ENCODE measurements at places on chromosomes 11 and 22.

DNA sequence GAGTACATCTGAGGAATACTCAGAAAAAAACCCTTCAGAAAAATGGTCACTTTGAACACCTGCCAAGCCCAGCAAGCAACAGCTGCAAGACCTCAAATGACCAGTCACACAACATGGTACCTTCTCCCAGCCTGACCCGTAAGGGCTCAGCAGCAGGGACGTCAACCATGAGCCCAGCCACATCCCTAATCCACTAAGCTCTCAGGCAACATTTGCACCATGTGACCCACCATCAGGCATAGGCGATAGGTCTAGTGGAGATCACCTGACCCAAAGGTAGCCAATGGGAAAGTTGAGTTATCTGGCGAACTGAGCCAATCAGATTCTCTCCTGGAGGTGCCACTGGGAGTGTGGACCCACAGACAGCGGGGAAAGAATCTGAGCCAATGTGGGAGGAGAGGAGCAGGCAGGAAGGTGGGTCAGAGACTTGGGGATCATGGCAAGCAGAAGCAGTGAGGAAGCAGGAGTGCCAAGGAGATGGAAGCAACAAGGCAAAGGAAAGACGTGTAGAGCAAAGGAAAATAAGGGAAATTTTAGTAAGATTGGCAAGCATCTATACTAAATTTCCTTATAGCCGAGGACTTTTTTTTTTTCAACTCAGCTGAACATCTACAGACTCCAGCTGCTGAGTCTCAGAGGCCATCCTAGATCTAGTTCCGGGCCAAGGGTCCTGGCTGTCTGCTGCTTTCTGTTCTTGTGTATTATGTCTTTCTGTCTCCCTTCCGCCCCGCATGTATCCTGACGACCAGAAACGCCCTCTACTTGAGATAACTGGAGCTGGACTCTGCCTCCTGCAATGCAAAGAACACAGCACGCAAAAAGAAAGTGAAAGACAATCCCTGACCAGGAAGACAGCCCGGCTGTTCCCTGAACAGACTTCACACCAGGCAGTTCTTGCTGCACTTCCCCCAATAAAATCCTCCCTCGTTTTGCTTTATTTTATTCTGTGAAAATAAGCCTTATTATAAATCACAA is 11.0 kb upstream of the PLAAT2 start:
- DNase-seq, result no peak

DNA sequence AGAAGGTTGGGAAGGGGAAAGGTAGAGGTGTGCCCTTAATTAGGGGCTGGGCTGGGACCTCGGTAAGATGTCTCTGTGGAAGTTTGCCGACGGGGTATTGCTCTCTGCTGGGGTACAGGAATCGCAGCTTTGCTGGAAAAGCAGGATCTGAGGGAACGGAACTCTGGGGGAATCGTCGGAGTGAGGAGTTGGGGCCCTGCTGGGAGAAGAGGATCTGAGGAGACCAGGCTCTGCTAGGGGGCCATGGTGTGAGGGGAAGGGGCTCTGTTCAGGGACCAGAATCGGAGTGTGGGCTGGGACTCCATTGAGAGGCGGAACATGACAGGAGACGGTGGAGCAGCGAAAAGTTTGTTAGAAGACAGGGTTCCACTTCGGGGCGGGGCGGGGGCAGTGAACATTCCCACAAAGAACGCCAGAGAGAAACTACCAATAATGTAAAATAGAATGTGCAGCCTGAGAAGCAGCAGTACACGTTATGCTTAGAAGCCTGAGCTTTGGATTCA is 456 bp downstream of the AAMDC start:
- peak; percentile 3 for DNase-seq

- DNase-seq, result no peak
Measured at GRCh38 chr11:8671651-8672062, 10.8 kb downstream of the TRIM66 start.

DNA sequence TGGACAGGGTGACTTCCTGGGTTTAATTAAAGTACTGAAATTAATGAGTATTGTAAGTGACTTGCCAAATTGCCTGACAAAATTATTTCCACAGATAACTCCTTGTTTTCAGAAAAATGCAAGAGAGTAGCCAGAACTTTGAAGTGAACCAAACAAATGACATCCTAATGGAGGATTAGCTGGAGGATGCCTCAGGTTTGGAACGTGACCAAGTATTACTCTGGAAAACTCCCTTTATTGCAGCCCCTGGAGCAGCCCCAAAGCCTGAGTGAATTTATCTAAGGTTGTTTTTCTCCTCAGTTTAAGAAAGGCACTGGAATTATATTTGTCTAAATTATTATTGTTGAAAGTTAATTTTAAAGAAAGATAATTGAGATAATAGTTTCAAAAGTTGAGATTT is 343.6 kb upstream of the MTNR1B start:
- DNase-seq, result no peak

- no peak for DNase-seq
Measured at GRCh38 chr11:115522302-115522701, 18.1 kb upstream of the CADM1 start.

DNA sequence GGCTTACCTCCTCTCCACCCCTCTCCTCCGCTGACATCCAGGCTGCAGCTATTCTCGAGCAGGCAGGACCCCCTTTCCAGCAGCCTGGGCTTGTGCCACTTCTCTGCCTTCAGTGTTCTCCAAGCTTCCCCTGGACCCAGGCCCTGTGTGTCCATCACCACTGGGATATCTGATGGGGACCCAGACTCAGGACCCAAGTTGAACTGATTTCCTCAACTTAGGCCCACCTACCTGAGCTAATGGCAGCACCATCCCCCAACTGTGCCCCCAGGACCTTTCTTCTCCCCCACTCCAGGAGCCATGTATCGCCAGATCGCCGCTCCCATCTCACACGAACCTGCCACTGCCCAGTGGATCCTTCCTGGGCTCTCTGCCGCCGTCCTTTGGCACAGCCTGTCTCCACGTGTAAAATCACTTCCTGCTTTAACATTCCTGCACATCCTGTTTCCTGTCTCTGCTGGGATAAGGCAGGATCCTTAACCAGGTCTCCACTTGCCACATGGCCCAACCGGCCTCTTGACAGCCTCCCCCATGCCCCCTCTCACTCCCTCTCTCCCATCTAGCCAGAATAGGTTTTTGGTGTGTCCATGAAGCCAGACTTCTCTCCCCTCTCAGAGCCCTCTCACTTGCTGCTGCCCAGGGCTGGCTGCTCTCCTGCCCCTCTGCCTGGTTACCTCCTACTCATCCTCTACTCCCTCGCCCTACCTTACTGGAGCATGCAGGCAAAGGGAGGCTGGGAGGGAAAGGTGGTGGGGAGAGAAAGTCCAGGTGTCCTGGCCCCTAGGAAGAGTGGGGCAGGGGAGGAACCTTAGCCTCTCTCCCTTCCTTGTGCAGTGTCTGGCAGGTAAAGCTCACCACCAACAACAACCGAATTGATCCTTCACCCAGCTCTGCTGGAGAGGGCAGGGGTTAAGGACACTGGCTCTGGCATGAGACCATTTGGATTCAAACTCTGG is 9.4 kb downstream of the SPATA19 start:
- DNase-seq, result no peak

GRCh38 chr11:68010090-68011041 is at the start of gene ALDH3B1:
TSS of gene ALDH3B1 (plus strand) at chr11:68010327. CDS start at chr11:68015298, 4,971 bp downstream.
- DNase-seq, result no peak

GRCh38 chr11:106070606-106071005 is 6.5 kb downstream of the KBTBD3 start:
- no peak for DNase-seq

- DNase-seq, result no peak
Measured at GRCh38 chr11:60987577-60988277, 16.2 kb downstream of the CD6 start.

- DNase-seq, result no peak
Measured at GRCh38 chr11:69102732-69103615, 52.8 kb upstream of the SMIM38 start.

GRCh38 chr22:38355275-38355674 is 38.0 kb upstream of the CSNK1E start:
- no peak for DNase-seq

DNA sequence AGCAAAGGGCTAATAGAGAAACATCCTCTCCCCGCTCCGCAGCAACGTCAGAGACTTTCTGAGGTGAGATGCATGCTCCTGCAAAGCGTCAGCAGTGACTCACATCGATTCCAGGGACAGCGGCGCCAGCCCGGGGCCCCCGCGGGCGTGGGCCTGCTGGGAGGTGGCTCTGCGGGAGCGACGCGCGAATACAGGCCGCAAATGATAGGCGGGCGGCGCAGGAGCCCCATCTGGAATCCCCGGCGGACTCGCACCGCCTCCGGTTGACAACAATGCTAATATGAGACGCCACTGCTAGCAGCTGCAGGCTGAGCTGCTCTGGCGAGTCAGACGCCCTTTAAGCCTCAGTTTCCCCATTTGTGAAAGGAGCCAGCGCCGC is 557 bp downstream of the RANGAP1 start:
- peak; percentile 82 for DNase-seq

- DNase-seq, result no peak
Measured at GRCh38 chr11:122634501-122634900, 21.0 kb upstream of the UBASH3B start.

- DNase-seq, result no peak
Measured at GRCh38 chr11:129375751-129376657, at the start of gene BARX2. TSS of gene BARX2 (plus strand) at chr11:129375848. CDS start at chr11:129376036, 188 bp downstream.

- no peak for DNase-seq
Measured at GRCh38 chr11:99246199-99246598, 225.4 kb downstream of the CNTN5 start.

GRCh38 chr11:102813484-102813883 is 15.5 kb upstream of the MMP1 start:
- no peak for DNase-seq

GRCh38 chr11:69691463-69691862 is 12.4 kb downstream of the FGF19 start:
- DNase-seq, result no peak

DNA sequence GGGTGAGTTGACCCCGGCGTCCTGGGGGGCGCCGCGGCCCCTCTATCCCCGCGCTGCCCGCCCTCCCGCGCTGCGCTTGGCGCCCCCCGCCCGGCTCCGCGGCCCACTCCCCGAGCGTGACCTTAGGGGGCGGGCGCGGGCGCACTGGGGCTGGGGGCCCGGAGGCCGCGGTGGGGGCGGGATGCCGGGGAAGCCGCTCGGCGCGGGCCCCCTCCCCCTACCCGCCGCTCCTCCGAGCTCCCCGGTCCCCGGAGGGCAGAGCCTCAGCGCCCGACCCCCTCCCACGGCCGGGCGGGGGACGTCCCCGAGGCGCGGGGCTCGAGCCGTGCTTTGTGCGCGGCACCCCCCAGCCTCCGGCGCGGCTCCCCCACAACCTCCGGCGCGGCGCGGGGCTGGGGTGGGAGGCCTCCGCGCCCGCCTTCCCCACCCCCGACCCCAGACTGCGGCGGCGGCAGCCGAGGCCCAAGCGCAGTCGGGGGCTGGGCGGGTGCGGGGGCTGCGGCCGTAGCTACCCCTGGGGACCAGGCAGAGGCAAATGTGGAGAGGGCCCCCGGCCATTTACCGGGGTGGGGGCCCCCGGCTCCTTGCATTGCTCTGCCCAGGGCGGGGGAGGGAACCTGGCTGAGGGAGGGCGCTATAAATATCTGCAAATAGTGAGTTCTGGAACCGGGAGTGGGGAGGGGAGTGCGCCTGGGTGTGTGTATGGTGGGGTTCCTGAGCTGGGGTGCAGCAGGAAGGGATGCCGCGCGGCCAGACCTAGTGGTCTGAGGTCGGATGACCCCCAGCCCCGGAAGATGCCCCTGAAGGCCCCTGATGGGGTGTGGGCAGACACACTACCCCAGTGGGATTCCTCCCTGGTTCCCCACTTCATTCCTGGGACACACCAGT is 988 bp downstream of the MGAT3 start:
- DNase-seq, result no peak

- no peak for DNase-seq
Measured at GRCh38 chr11:102927624-102927990, 27.9 kb downstream of the MMP13 start.

DNA sequence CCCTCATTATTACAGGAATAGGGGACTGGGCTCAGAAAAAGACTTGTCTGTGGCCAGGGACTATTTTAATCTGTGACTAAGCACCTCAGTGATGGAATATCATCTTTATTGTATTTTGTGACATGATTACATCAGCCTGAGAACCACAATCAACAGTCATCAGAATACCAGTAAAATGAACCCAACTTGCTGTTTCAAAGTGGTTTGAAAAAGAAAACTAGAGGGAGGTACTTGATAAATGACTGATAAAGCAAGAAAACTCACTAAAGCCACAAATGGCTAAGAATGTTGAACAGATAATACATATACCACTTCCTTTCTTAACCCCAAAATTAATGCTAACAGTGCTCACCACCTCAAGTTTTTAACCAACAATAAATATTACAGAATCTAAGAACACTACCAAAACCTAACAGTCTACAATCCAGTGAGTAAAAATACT is 155.7 kb downstream of the ATG16L2 start:
- DNase-seq, result no peak

- peak; percentile 86 for DNase-seq
Measured at GRCh38 chr22:37121887-37122591, 12.5 kb upstream of the TMPRSS6 start.

GRCh38 chr11:35617687-35618496 is at the start of gene FJX1:
TSS of gene FJX1 (plus strand) at chr11:35618460. CDS start at chr11:35618637, 177 bp downstream.
- no peak for DNase-seq

DNA sequence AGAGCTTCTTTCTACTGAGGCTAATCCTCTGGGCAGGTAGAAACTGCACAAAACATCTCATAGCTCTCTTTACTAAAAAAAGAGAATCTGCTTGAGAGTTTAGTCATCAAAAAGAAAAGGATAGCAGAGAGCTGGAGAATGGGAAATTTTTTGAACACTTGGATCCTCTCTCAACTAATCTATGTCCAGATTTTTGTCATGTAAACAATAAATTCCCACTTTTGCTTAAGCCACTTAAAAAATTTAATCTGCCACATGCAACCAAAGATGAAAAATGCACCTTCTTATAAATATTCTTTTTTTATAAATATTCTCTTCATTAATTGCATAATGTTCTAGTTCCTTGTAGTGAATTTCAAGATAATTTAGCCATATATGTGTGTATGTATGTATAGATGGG is 10.5 kb downstream of the OR5D16 start:
- DNase-seq, result no peak

GRCh38 chr11:119684361-119685110 is 44.5 kb downstream of the NECTIN1 start:
- DNase-seq, result no peak

DNA sequence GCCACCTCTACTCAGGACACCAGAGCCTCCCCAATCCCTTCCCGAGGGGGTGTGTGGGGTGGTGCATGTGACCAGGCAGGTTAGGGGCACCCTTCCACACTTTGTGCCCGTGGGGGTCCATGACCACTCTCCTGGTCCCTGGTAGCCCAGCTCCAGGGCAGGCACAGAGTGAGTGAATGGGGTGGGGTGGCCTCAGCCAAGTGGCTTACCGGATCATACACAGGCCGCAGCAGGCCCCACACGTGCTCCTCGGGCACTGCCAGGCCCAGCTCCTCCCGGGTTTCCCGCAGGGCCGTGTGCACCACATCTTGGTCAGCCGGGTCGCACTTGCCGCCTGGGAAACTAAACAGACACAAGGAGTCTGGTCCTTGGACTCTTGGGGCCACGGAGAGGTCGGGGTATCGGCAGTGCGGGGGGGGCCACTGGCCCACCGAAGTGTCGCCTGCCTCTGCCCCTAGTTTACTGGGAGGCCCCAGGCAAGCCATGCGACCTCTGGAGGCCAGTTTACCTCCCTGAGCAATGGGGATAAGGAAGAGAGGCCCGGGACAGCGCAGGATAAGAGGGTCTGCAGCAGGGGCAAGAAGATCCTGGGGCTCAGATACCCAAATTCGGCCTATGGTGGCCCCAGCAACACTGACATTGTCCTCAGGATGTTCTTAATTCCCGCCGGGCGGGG is 889 bp downstream of the NUDT8 start:
- DNase-seq, result no peak

Measured in effector memory CD8-positive, alpha-beta T cell (primary cell).